ENCODE measurements at places on chromosomes 7 and 10.

DNA sequence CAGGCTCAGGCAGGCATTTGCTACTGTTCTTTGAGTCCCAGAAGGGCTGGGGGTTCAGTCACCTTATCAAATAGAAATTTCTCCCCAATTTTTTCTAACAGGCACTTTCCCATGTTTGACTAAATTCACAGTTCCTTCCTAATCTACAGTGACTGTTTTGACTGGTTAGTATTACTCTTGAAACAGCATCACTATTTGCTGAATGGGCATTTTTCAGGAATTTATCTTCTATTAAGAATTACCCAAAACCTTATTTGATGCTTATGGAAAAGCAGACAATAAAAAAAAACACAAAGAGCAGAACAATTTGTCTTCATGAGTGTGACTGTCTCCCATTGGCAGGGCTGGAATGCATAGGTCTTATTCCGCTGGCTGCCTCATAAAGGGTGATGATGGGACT lies 269.0 kb downstream of the DOCK4 start:
- DNase-seq = no peak

- peak; percentile 23 for DNase-seq
Observed at GRCh38 chr7:6268907-6269306, 3.5 kb downstream of the CYTH3 start.

DNA sequence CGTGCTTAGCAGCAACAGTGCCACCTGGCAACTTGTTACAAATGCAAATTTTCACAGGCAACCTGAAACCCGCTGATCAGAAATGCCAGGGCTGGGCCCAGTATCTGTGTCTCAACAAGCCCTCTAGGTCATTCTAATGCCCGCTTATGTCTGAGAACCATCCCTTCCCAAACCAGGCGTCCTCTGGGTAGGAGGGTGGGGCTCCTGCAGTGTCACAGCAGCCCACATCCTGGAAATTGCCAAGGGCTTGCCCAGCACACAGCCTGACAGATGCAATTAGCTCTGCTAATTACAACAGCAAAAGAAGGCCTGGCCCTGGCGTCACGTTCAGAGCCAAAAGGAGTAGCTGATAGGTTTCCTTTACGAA lies 15.9 kb downstream of the ITPRIP start:
- peak; percentile 86 for DNase-seq

DNA sequence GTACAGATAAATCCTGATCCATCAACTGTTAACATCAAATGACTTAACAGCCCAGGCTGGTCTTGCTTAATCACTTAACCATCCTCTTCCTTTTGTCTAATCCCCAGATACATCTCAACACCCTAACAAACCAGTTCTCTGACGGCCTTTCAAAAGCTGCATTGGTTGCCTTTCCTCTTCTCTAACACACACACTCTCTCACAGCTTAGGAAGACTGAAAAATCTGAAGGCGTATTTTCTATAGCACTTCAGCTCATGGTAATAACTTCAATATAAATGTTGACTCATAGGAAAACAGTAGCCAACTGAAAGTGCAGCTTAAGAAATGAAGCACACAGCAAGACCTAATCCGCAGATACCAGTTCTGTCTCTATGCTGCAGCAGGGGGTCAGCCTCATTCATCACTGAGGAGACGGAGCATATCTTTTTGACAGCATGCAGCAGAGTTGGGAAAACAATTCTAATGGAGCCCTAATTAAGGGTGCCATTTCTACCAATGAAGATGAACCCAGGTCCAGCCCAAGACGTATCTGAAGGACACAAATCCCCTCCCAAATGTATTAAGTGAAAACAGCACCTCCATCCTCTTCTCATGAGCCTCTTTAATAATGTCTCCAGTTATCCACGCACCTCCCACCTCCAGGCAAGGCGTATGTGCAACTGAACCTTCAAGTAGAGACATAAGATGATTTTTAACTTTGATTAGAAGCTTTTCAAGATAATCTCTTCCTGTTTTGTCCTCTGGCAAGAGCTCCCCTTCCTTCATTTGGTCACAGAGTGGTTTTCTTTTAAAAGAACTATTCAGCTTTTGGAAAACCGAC lies 211.7 kb upstream of the NFE2L3 start:
- DNase-seq = peak; percentile 87

GRCh38 chr7:134946260-134946659 lies 40.0 kb upstream of the AGBL3 start:
- no peak for DNase-seq

DNA sequence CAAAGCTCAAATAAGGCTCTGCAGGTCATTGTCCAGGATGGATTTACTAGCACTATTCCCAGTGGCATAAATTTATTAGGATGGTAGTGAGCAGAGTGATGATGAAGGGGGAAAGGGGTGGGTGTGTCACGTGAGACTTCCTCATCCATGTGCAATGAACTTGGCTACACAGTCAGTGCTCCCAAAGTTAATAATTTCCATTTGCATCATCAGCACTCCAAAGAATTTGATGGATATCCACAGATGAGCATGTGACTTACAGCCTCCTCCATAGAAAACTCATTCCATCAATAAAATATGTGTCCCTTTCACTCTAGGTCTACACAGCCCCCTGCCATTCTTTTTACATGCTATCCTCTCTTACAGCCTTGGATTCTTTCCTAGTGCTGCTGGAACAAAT lies 142.6 kb upstream of the PLPP4 start:
- no peak for DNase-seq

- DNase-seq = no peak
Observed at GRCh38 chr10:75191821-75192568, 18.6 kb upstream of the VDAC2 start.

GRCh38 chr7:81449105-81449504 lies 320.7 kb downstream of the HGF start:
- DNase-seq = no peak

- no peak for DNase-seq
Observed at GRCh38 chr10:31395695-31396094, 76.7 kb downstream of the ZEB1 start.

DNA sequence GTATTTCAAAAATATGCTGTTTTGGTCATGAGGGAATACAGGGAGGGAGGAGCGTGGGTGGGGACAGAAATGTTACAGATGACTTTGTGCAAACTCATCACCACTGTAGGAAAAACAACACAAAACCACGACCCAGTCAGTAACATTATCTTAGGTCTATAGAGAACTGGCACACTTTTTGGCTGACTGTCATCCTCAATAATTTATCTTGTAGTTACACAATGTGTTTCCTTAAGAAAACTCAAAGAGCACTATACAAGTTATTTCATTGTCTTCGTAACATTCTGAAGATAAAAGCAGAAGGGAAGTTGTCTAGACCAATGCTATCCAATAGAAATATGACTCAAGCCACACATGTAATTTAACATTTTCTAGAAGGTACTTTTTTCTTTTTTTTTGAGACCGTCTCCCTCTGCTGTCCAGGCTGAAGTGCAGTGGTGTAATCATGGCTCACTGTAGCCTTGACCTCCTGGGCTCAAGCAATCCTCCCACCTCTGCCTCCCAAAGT lies 16.9 kb upstream of the CDK14 start:
- DNase-seq = no peak

GRCh38 chr10:129894698-129895097 lies 69.4 kb downstream of the EBF3 start:
- DNase-seq = peak; percentile 38
